ENCODE measurements at places on chromosomes 2 and 18.

DNA sequence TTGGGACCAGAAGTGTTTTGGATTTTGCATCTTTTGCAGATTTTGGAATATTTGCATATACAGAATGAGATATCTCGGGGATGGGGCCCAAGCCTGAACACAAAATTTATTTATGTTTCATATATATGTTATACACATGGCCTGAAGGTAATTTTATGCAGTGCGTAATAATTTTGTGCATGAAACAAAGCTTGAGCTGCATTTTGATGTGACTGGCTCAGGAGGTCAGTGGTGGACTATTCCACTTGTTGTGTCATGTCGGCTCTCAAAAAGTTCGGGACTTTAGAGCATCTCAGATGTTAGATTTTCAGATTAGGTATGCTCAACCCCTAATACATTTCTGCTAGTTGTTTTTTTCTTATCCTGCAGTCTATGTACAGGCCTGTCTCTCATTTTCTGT is 145.4 kb downstream of the FAM210A start:
- no peak for DNase-seq

- DNase-seq, result no peak
Measured at GRCh38 chr18:44885507-44885906, 204.8 kb downstream of the SETBP1 start.

DNA sequence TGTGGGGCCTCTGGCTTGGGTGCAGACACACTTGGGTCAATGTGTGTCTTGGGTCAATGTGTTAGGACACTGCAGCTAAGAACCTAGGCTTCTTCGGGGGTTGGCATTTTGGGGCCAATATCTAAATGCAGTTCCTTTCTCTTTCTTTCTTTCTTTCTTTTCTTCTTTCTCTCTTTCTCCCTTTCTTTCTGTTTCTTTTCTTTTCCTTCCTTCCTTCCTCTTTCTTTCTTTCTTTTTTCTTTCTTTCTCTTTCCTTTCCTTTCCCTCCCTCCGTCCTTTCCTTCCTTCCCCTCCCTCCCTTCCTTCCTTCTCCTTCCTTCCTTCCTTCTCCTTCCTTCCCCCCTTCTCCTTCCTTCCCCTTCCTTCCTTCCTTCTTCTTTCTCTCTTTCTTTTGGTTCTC is 57.7 kb upstream of the OSR1 start:
- DNase-seq, result no peak

DNA sequence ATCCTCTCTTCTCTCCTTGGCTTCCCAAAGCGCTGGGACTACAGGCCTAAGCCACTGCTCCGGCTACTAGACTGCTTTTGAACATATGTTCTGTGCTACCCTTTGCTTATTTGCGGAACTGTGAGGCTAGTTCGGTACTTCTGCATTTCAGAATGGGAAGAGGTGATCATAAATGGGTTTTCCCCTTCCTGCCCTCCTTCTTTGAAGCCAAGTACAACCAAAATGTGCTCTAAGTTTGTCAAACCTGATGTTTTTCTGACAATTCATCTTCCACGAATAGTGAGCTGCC is 1.7 kb upstream of the ESCO1 start:
- DNase-seq, result no peak

DNA sequence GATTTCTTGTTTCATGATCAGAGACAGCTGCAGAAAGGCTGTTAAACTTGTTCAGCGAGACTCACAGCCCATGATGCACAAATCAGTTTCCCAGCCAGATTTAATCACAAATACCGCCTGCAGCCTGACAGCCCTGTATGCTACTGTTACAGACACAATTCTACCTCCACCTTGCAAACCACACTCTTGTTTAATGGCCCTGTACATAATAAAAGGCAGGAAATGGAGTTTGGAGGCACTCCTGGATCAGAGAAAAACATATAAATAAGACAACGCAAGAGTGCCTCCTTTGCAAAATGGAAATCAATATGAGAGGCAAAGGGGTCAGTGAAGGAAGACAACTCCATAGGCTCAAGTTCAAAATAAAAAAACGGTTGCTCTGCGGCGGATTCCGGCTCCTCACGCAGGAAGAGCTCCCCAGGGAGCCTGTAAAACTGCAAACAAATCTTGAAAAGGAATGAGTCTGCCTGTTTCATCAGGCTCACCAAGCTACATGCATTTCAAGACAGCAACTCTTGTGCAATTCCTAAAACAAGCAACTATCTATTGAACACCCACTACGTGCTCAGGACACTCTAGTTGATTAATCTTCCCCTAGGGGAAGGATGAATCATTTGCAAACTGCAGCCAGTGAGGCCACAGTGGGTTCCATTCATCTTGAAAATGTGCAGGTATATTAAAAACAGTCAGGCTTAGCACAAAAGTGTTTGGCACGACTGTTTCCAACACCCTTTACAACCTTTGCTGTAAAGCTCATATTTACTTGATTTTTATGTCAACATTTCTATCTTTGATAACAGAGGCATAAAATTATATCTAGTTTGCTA is 37.5 kb downstream of the TBC1D8 start:
- peak; percentile 55 for DNase-seq

DNA sequence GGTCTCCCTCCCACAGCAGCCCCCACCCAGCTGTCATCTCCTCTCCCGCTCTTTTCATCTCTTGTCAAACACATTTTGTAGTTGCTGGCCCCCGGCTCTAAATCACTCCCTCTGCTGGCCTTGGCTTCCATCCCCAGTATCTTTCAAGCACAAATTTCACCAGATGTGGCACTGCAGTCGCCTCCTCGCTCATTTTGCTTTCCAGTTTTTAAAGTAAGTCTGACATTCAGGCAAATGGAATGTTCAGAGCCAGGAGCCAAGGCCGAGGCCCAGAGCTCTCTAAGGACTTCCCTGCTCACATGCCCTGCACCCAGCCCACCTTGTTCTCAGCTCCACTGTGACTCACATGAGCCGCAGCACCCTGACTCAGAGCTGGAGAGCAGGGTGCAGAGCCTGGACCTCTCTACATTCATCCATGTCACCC is 158.4 kb downstream of the GALNT14 start:
- DNase-seq, result peak; percentile 61

Measured in H54 (cell line).